ENCODE measurements at places on chromosomes 13 and 19.

DNA sequence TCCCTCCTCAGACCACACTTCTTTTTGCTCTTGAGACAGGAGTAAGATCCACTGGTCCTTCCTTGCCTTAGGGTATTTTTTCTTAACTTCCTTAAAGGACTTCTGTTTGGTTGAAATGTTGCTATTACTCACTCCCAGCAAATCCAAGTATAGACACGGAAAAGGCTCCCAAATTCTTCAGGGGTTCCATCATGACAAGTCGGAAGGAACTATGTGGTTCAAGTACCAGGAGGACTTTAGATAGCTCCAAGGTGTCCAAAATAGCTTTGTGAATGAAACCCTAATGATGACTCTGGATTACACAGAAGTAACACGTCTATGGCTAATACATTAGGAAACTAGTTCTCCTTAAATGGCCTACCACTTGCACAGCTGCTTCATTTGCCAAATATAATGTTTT, 238.7 kb downstream of the KCTD12 start:
- no peak for DNase-seq

GRCh38 chr13:108383667-108384066, 114.1 kb downstream of the TNFSF13B start:
- no peak for DNase-seq

GRCh38 chr13:42255886-42256285, 16.1 kb upstream of the AKAP11 start:
- DNase-seq = no peak

- DNase-seq = no peak
These were observed 135.8 kb downstream of the SHISA2 start for GRCh38 chr13:25915840-25916518.

DNA sequence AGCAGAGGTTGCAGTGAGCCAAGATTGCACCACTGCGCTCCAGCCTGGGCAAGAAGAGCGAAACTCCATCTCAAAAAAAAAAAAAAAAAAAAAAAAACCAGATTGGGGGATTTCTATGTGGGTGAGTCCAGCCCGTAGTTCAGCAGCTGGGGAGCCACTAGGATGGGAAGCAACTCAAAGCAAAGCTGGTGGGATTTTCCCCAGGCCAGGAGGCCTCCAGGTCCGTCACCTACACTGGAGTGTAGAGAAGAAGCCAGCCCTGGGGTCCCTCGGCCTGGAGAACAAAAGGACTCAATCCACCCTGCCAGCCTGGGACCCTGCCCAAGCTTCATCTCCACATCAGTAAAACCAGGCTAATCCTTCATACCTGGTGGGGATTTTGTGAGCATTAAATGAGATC, 121.3 kb upstream of the CACNA1A start:
- no peak for DNase-seq

DNA sequence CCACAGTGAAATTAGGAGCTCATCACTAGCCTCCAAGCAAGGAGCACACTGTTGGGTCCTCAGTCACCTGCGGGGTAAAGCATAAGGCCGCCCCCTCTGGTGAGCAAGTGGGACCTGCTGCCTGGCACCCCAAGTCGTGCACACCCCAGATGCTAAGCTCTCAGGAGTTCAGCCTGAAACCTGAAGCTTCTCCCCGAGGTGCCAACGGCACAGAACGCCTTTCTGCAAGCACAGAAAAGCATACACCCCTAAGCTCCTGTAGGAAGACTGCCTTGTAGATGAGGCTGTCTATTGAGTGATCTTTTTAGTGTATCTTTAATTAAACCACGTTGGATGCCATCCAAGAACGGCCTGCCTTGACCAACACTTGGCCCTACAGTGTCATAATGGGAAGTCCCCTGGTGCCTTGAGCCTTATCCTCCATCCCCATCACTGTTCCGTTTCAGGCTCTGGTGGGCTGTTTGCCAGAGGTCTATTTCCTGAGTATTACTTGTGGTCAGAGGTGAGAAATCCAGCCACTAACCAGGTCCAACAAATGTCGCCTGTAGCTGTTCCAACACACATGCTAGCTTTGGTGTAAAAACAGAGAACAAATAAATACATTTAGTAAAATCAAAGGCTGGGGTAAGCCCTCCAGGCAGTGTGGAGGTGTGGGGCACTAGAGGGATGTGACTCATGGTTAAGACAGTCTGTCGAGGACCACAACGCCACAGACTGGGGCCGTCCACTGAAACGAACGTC, 44.8 kb downstream of the C13orf42 start:
- DNase-seq = no peak

- no peak for DNase-seq
These were observed 8.3 kb upstream of the SHISA7 start for GRCh38 chr19:55451163-55451964.

DNA sequence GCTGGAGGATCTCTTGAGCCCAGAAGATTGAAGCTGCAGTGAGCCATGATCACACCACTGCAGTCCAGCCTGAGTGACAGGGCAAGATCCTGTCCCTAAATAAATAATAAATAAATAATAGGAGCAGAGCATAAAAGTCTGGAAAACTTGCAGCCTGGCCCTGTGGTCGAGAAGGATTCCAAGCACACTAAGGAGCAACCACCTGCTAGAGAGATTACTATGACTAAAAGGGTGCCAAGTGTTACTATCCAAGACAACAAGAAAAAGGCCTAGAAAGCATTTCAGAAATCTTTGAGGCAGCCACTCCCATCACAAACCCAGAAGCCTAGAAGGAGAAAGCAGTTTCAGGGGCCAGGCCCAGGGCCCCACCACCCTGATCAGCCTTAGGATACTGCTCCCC, 46.1 kb downstream of the LHFPL6 start:
- no peak for DNase-seq

DNA sequence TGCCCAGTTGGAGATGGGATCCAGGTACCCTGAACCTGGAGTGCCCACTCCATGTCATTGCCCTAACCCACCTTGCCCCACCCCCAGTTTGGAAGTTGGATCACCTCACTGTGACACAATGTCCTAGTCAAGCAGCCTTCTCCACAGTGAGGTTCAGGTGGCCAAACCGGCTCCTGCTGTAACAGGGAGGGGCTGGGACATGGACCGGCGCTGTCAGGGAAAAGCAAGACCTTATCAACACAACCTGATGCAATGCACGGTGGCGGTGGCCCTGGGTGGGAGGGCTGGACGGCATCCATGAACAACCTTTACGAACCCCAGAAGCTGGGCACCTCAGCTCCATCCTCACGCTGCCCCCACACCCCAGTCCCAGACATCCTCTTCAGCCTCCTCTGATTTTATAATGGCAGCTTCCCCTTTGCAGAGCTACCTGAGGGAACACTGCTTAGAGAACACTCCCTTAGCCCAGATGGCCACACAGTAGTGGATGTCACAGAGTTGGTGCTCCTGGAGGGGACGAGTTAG, 1.6 kb upstream of the KRTDAP start:
- DNase-seq = no peak

DNA sequence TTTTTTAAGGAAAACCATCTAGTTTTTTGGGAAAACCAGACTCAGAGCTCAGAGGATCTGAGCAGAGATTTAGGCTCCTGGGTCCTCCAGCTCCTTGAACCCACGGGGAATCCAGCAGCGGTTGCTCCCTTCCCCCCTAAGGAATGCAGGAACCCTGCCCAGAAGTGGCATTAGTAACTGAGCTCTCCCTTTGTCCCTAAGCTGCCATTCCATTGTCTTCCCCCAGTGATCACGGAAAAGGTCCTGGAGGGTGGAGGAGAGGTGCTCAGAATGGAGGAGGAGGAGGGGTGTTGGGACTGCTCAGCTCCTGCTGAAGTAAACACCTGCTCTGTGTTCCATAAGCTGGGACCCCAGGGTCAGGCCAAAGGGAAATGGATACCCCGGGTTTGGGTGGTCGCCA, 16.8 kb upstream of the OR1M1 start:
- peak; percentile 52 for DNase-seq

DNA sequence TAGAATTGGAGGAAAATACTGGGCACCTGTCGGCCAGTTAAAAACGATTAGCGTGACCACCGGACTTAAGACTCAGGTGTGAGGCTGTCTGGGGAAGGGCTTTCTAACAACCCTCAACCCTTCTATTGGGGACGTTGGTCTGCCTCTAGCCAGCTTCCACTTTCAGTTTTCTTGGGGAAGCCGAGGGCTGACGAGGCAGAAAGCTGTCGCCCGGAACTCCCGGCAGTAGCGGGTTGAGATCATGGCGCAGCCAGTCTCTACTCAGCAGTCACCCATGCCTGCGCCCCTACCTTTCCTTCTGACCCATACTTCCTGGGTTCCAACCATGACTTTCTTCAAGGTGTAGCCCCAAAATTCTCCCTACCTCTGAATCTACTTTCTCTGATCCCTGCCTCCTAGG, 1424.1 kb downstream of the SLITRK1 start:
- no peak for DNase-seq

DNA sequence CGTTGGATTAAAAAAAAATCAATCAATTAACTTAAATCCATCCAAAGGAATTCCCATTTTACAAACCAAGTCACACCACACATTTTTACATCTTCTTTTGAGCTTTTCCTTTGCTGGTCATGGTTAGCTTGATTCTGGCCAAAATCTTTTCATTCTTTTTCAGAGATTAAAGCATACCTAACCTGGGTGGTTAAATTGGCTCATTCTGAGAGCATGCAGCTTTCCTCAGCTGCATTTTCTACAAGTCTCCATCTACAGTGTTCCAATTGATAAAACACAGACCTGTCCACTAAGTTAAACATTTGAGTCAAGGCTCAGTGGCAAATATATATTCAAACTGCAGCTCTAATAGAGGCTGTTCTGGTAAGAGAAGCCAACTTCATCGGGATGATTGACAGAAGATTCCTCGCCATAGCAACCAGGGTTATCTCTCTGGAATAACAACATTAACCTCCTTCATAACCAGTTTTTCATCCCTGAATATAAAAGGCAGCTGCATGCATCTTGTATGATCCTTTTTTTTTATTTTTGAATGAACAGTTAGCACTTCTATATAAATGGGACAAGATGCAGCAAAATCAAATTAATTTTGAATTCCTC, 106.2 kb downstream of the DNAJC15 start:
- peak; percentile 63 for DNase-seq

DNA sequence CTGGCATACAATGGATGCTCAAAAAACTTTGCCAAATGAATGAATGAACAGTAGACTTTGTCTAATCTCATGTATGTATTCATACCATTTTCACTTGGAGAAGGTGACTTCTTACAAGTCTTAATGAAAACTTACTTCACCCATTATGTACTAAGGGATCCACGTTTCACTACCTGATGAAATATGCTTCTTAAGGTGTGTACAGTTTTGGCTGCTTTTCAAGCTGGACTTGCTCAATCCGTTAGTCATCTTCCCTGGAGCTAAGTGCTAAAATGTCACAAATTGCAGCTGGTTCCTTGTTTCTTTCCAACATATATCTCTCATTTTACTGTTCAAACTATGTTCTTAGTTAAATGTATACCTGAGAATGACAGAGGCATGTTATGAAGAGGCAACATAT, 4.2 kb upstream of the CCNA1 start:
- DNase-seq = no peak

GRCh38 chr13:68588623-68589022, 1358.5 kb upstream of the PCDH9 start:
- DNase-seq = no peak

DNA sequence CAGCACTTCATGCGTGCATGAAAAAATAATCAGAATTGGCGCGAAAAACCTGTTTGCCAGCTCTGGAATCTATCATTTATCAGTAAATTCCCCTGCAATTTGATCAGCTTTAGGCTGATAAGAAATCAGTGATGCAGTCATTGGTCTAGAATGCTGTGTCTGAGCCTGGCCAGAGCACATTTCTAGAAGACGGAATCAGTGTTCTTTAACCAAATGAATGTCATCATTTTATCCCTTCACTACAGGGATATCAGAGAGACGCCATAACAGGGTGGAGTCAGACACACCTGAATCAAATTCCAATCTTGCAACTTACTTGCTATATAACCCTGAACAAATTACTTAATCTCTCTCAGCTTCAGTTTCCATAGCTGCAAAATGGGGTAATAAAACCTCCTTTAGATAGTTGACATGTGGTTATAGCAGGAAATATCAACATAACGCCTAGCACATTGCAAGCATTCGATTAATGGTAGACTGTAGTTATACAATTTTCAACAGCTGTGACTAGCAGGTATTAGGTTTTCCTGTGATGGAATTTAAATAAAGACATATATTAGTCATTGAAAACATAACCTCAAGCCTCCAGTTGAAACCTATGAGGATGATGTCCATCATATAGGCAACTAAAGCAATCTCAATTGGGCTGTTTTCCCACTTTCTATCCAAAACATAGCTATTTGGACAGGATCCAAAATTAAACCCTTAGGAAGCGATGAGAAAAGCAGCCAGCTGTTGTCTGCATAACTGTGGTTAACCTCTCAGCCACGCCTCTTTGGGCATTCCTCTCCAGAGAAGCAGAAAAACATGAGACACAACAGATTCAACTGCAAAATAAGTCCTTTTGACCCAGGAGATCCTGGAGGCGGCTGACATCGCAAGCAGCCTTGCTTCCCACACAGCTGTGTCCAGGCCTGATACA, 51.6 kb upstream of the UBL3 start:
- DNase-seq = peak; percentile 46

- no peak for DNase-seq
These were observed 10.2 kb downstream of the UTP14C start for GRCh38 chr13:52034616-52035226.

- no peak for DNase-seq
These were observed 297.1 kb downstream of the COG6 start for GRCh38 chr13:39952249-39953233.

DNA sequence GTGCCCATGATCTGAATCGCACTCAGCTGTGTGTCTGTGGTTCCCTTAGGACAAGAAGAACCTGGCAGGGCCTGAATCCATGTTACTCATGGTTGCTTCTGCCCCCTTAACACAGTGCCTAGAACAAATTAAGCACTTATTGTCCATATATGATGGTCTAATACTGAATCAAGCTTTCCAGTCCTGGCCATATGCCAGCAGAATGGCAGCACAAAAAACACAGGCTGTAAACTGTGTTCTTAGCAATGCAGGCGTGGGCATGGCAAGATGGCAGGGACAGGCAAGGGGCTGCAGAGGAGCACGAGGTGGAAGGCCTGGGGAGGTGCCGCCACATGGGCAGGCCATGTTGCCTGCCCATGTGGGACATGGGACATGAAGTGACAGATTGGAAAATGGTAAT, 68.2 kb downstream of the LATS2 start:
- no peak for DNase-seq

Measured in NCI-H82 (cell line).